ENCODE measurements at places on chromosomes 1 and 21. TPM values are rescaled to one million over a fixed set of nuclear protein-coding genes. Genes with fewer than 3 reads are reported as not detected.

GRCh38 chr1:71269818-71270217 is 189.0 kb upstream of the ZRANB2 start:
- no peak overlapping the region for H3K27ac ChIP-seq
- no peak overlapping the region for H3K4me3 ChIP-seq
- no peaks in the 10 kb centered on the region for H3K4me1 ChIP-seq
- DNase-seq, result no peak
- H3K36me3 ChIP-seq, result no peaks in the 10 kb centered on the region

DNA sequence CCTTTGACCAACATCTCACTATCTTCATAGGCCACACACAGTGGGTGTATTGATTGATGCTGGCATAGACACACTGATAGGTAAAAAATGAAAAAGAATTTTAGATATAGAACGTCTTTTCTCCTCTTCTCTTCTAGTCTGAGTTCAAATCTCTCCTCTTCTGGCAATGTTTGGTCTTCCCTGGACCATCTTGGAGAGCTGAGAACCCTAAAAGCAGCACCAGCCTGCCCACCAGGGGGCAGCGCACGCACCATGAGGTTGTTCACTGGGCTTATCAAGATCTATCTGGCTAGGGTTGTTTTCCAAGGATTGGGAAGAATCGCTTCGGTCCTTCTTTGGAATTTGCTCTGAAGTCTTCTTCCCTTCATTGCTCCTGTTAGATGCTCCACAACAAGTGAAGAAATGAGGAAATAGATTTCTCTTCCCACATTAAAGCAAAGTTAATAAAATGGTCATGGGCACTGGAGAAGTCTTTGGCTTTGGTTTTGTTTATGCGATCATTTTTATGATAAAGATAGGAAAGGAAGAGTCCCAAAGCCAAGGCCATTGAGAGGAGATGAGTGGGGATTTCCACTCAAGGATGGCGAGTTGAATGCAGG is 104.0 kb upstream of the OLIG2 start:
- H3K4me1 ChIP-seq, result no peaks in the 10 kb centered on the region
- DNase-seq, result no peak
- H3K4me3 ChIP-seq, result no peak overlapping the region
- H3K27ac ChIP-seq, result no peak overlapping the region
- H3K36me3 ChIP-seq, result no peaks in the 10 kb centered on the region
- no peaks in the 10 kb centered on the region for H3K27me3 ChIP-seq

- H3K27me3 ChIP-seq, result no peaks in the 10 kb centered on the region
- no peaks in the 10 kb centered on the region for H3K36me3 ChIP-seq
- H3K4me1 ChIP-seq, result no peaks in the 10 kb centered on the region
Observed at GRCh38 chr1:117466761-117467160, 99.5 kb downstream of the MAN1A2 start.

OR2L8 gene
- total RNA-seq, result not detected

- no peaks in the 10 kb centered on the region for H3K36me3 ChIP-seq
- H3K4me3 ChIP-seq, result no peak overlapping the region
- no peaks in the 10 kb centered on the region for H3K4me1 ChIP-seq
- no peak for DNase-seq
- peaks cover 8% of the 10 kb centered on the region for H3K27me3 ChIP-seq
Observed at GRCh38 chr1:53661496-53661895, 77.5 kb downstream of the GLIS1 start.

DNA sequence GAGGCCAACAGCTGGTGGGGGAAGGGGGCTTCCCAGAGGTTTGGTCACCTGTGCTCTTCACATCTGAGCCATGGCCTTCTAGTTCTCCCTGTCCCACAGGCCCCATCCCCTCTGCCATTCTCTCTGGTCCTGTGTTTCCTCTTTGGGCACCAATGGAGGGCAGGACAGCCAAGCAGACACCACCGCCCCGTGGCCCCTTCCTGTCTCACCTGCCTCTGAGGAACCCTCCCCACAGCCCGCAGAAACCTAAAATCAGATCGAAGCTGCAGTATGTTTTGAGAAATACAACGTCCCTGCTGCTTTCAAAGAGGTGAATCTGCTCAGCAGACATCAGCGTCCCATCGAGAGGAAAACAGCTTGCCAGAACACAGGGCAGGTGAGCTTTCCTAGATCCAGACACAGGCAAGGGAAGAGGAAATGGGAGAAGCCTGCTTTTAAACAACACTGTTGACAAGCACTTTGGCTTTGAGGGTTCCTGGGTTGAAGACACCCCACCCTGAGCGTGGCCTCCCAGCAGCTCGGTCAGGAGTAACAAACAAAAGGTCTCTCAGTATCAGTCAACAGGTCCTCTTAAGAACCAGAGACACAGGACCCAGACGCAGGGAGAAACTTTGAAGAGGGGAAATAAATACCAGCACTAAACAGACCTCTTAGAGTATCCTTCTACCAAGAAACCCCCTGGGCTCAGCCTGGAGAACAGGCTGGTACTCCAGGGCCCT is 2.3 kb downstream of the PANK4 start:
- DNase-seq, result no peak
- H3K4me1 ChIP-seq, result peaks cover 48% of the 10 kb centered on the region
- H3K4me3 ChIP-seq, result no peak overlapping the region
- H3K36me3 ChIP-seq, result no peaks in the 10 kb centered on the region
- H3K27ac ChIP-seq, result no peak overlapping the region

PGLYRP3 gene
- total RNA-seq, result not detected

All from left lung (tissue), 14 donors.